ENCODE measurements at places on chromosomes 11 and 22.
A peak's percentile ranks its signal among the peaks of the same experiment; 100 is the strongest.

- DNase-seq = no peak
These were observed 1.0 kb downstream of the FUT4 start for GRCh38 chr11:94544646-94545263.

DNA sequence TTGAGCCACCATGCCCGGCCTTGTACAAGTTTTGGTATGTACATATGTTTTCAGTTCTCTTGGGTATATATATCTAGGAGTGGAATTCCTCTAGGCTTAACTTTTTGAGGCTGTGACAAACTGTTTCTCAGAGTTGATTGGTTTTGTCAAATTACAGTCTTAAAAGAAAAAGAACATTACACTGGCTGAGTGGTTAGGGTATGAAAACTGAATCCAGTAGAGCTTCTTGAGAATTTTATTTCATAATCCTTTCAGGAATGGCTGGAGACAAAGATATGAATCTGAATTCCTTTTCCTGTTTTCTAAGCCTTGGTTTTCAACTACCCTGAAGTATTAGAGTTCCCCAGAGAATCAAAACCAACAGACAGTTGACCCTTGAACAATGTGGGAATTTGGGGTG lies 6.5 kb downstream of the METTL15 start:
- DNase-seq = no peak

GRCh38 chr11:1567052-1567720 lies 4.9 kb downstream of the DUSP8 start:
- no peak for DNase-seq

- DNase-seq = peak; percentile 57
These were observed 1.4 kb downstream of the NEFH start for GRCh38 chr22:29481265-29482000.

GRCh38 chr11:27100534-27100933 lies 59.9 kb downstream of the BBOX1 start:
- DNase-seq = no peak

GRCh38 chr11:45860348-45860747 lies 13.1 kb downstream of the CRY2 start:
- no peak for DNase-seq

GRCh38 chr22:37179622-37180420 lies 8.2 kb downstream of the C1QTNF6 start:
- DNase-seq = no peak

- DNase-seq = no peak
These were observed 15.8 kb upstream of the SLCO2B1 start for GRCh38 chr11:75135021-75135650.

- DNase-seq = no peak
These were observed 6.1 kb upstream of the SSTR3 start for GRCh38 chr22:37218399-37218770.

- DNase-seq = no peak
These were observed 13.5 kb downstream of the SPTBN2 start for GRCh38 chr11:66715346-66716085.

DNA sequence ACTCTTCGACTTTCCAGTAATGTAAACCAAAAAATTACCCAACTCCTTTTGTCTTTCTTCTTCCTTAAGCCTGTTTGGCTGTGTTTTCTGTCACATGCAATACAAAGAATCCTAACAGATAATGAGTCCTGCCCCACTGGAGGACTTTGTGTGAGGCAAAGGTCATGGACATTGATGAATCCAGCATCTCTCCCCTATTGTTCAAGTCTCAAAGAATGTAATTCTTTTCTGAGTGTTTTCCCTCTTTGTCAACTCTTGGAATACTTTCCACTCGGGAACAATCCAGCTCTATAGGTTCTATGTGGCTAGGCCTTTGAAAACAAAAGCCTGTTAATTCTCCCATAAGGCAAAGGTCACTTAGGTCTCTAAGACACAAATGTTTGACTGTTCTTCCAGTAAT lies 100.7 kb downstream of the FAR1 start:
- no peak for DNase-seq

DNA sequence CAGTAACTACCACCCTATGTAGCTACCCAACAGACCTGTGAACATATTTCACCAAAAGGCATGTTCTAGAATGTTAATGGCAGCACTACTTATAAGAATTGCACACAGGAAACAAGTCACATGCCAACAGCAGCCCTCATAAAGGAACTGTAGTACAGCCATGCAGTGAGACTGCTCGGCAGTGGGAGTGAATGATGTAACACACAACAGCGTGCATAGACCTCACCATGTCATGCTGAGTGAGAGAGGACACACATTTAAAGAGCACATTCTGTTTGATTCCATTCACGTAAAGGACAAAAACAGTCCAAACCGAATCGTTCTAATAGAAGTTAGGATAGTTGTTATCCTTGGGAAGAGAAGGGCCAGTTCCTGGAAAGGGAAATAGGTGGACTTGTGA lies 27.2 kb upstream of the KIRREL3 start:
- DNase-seq = no peak

DNA sequence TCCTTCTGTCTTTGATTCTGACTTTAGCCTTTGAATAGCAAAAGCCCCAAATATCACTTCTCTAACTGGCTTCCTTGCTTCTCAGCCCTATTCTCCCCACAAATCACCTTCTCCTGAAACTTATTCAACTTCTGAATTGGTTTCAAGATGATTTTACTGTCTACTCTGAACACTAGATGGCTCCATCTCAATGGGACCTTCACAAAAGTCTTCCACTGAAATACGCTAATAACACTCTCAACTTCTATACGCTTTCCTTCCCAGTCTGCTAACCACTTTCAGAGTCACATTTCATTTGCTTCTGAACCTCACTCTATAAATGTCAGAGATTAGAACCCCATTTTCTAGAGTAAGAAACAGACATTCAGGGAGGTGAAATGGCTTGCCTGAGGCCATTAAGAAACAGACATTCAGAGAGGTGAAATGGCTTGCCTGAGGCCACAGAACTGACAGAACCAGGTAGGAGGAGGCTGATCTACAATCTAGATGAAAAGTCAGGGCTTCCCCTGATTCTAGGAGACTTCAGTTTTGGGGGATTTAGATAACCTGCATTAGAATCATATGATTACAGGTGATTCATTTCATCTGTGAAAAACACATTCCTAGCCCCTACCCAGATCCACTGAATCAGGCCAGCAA lies 20.6 kb downstream of the MORC2 start:
- no peak for DNase-seq

DNA sequence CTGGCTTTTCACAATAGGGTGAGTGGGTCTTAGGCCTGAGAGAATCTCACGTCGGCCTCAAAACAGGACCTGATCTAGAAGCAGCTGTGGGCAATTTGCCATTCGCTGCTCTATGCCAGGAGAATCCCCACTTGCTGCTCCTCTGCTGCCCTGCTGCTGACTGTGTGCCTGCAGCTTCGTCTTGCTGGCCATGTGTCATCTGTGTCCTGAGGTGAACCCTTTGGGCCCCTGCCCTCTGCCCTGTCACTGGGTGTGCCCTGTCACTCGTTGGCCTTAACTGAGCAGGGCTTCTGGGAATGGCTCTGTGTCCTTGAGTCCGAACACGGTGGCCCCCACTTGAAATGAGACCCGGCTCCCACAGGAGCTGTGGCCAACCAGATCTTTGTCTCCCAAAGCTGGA lies 6.2 kb downstream of the NAA40 start:
- DNase-seq = no peak

All from nephron progenitor cell (in vitro differentiated cells).